LoVo (cell line): ENCODE measurements at places on chromosomes 2 and 18.

- no peak for DNase-seq
These were observed 54.7 kb upstream of the RIOK3 start for GRCh38 chr18:23398401-23398800.

DNA sequence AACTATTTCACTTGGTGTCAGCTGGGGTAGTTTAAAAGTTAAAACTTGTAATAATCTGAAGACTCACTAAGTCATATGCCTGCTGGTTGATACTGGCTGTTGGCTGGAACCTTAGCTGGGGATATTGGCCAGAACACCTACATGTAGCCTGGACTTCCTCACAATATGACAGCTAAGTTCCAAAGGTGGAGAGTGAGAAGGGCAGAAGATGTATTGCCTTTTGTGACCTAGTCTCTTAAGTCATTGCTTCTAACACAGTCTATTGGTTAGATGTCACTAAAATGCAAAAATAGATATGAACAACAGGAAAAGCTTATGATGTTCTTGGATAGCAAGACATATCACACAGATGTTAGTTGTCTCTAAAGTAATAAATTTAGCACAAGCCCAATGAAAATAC is 113.2 kb upstream of the CHAC2 start:
- no peak for DNase-seq

DNA sequence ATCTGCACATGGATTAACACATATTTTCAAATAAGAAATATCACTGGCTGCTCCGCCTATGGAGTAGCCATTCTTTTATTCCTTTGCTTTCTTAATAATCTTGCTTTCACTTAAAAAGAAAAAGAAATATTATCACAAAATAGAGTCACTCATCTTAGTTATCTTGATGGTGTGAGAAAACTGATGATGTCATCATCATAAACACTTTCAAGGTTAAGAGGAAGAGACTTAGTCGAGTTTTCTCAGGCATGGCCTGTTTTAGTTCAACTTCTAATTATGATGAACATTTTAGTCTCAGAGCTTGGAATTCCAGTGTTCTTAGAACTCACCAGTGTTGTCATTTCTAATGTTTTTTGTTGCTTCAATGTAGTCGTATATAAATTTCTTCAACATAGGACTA is 506.1 kb downstream of the PTPRM start:
- no peak for DNase-seq

GRCh38 chr2:140023291-140023690 is 1243.1 kb upstream of the NXPH2 start:
- DNase-seq = no peak

DNA sequence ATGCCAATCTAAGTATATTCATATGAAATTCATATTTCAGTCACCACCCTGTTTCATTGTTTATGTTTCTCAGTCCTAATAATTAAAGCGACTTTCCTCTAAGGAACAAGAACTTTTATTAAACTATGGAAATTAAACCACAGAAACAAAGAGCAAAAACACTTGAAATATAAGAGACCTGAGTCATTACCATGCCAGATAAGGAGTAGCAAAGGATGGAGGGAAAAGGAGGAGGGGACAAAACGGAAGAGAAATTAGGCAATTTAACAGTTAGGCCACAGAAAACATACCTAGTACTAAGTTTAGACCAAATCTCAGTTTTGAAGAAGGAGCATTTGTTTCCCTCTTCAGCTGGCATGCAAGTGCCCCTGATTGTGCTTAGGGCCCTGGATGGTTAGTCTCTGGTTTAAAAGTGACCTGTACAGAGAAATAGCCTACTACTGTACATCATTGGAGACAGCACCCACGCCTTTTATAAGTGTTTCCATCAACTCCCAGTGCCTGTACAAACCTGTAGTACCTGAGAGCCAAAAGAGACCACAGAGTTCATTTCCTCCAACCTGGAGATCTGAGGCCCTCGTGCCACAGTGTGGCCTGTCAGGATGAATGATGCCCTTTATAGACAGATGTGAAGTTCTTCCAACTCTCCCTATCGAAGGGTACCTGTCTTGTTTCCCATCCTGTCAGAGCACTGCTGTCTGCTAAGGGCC is 74.5 kb downstream of the SPATS2L start:
- peak; percentile 22 for DNase-seq

- DNase-seq = no peak
These were observed 798 bp downstream of the TANC1 start for GRCh38 chr2:158969162-158969714.

DNA sequence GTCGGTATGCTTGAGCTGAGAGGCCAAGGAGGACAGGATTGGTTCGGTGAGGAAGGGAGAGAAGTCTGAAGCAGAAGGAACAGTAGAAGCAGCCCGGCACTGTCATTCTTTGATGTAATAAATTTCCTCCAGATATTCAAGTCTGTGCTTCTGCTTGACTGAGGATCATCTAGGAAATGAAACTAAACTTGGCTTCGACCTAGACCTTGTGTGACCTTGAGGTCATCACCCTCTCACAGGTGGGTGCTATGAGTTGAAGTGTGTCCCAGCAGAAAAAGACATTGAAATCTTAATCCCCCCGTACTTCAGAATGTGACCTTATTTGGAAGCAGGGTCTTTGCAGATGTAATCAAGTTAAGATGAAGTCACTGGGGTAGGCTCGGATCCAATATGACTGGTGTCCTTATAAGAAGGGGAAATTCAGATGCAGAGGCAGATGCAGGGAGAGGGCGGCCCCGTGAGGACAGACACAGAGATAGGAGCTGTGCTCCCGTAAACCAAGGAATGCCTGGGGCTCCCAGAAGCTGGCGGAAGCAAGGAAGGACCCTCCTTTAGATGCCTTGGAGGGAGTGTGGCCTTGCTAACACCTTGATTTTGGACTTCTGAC is 49.0 kb downstream of the PRKCE start:
- DNase-seq = no peak

- DNase-seq = no peak
These were observed 9.5 kb downstream of the LCLAT1 start for GRCh38 chr2:30456579-30456978.

- no peak for DNase-seq
These were observed 350.4 kb upstream of the PKDCC start for GRCh38 chr2:41697389-41697788.

DNA sequence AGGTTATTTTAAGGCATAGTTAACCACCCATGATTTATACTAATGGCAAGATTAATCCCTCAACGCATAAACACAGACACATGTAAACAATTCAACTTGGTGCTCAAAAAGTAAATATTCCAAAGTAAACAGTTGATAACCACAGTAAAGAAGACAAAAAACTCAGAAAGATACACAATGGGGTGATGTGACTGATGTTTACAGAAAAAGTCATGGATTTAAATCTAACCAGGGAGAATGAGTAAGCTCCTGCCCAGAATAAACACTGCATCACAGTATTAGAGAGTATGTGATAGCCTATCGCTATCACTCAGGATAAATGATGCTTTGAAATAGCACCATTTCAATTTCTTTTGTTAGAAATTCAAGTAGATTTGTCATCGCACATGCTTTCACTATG is 49.3 kb downstream of the HIBCH start:
- DNase-seq = no peak

DNA sequence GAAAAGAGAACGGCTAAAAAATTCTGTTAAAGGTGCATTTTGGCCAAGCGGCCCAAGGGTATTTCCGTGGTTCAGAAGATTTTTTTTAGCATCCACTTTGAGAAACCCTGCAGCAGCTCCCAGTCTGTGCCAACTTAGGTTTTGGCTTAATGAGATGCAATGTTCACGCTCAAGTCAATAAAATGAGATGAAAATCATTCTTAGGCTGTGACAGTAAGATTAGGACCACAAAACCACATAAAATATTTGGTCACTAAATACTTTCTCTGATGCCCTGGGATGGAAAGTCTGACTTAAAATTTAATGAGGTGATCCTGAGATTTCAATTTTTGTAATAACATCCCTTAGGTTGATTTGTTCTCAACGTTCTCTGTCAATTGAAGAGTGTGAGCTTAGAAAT is 74.2 kb upstream of the FHL2 start:
- no peak for DNase-seq

GRCh38 chr18:44901283-44901682 is 220.6 kb downstream of the SETBP1 start:
- DNase-seq = no peak

GRCh38 chr2:44651974-44652373 is 289.5 kb upstream of the SIX3 start:
- no peak for DNase-seq

- no peak for DNase-seq
These were observed 13.7 kb downstream of the C2orf81 start for GRCh38 chr2:74407682-74408081.

GRCh38 chr18:59518705-59519104 is 159.6 kb upstream of the LMAN1 start:
- DNase-seq = no peak

DNA sequence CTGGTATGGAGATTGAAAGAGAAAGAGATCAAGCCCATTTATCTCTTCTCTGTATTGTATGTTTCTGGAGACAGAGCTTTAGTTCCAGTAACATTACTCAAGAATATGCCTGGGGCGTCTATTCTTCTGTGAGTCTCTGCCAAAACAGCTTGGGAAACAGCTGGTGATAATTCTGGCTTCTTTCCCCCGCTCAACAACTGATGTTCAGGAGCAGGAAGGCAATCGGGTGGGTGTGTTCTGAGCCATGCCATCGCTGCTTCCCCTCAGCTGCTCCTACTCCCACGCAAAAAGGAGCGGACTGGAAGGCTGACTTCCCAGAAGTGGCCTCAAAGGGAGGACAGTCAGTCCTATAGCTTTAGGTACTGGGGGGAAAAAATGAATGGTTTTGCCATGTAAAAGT is 695.1 kb downstream of the PLCL1 start:
- DNase-seq = no peak

GRCh38 chr18:62702259-62702658 is 13.1 kb upstream of the PHLPP1 start:
- no peak for DNase-seq

GRCh38 chr2:30443081-30443480 is 4.0 kb upstream of the LCLAT1 start:
- DNase-seq = no peak

DNA sequence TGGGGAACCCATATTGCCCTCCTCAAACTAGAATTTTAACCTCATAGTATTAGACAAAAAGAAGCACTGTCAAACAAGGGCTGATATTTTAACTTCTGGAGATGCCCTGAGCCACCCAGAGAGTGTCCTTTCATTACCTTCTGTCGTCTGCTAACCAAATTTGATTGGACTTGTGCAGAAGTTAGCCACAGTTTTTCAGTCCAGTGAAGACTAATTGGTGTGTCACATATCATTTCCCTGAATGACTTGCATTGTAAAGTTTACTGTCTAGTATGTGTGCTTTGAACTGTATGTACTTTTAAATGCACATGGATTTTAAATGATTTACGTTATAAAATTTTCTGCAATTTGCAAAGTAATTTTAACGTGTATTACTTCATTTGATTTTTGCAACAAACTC is 646.5 kb downstream of the SATB2 start:
- DNase-seq = no peak

DNA sequence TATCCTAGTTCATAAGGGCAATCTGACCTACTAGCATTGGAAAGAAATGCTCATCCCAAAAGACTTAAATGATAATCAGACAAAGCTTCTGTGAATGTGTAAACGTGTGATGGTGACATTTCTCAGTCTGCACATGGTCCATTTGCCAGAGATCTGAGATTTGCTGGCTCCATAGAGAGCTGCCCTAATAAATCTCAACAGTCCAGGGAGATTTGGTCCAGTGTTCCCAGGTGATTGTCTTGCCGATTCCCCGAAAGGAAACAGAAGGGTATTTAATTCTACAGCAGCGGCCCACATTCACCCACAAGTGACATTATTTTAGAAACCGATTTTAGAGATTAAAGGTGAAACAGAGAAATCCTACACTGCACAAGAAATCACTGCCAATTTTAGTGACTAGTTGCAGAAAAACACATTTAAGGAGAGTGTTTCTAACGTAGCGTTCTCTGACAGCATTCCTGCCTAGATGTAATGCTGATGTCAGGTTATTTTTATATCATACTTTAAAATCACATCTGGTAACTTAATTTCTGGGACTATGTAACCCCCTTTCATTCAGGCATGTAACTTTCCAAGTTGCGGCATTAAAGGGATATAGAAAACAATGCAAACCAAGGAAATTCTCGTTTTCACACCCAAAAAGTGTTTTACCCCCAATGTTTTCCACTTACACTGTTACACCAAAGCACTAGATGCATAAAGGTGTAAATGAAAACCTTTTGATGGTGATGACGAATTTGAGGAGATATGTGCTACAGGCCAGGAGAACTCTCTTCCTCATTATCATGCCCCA is 231.9 kb upstream of the FN1 start:
- no peak for DNase-seq
